Aorta (tissue), 5 donors: ENCODE measurements at places on chromosomes 5 and 9. TPM values are rescaled to one million over a fixed set of nuclear protein-coding genes. Genes with fewer than 3 reads are reported as not detected.

DNA sequence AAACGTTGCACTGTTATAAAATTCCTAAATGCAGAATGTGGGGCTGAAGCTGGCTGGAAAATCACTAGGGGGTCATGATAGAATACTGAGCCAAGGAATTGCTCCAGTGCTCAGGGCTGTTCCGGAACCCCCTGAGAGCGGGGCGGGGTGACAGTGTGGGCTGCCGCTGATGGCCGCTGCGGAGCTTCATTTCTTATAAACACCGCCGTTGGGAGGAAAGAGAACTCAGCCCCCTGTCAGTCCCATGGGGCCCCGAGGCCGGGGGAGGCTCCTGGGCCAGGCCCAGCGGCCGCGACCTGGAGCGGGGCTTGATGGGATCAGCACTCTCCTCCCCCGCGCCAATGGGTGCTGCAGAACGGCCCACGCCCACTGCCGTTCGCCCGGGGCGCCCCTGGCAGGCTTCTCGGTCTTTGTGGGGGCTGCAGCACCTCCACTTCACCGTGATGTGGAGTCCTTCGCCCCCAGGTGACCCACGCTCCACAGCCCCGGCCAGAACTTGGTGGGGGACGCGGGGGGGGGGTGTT is 5.2 kb upstream of the IRF1 start:
- peak; percentile 94 for DNase-seq

DNA sequence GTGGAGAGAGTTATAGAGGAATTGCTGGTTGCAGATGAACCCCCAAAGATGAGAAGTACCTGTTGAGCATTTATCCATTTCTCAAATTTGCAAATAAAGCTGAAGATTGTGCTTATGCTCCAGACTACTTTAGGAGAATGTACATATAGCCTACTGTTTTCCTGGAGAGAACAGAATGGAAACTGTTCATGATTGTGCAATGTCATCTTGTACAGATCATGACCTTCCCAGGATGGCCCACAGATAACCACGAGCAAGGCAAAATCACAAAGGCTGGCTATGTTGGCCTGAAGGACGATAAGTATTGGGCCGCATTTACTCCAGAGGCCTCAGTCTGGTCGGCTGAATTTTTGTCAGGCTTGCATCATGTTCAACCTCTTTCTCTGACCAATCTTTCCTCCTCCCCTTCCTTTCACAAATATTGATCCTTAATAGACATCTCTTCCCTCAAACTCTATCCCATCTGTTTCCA is 28.5 kb upstream of the RICTOR start:
- no peak for DNase-seq

GRCh38 chr5:168176941-168177340 is 114.5 kb upstream of the WWC1 start:
- no peak for DNase-seq

DNA sequence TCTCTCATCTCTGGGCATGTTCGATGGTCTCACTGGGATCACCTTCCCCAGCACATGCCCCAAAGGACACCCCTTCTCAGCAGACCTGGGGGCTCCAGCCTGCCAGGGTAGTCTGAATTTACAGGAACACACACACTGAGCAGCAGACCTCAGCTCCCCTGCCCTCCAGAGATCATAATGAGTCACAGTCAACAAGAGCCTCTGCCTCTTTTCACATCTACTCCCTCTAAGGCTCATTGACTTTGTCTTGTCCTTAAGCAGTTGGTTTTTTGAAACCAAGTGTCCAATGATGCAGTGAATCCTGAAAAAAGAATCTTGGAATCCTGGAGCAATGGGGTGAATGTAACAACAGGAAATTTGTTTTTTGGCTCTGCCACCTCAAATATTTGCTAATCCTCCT is 20.8 kb downstream of the GABBR2 start:
- no peak for DNase-seq

DNA sequence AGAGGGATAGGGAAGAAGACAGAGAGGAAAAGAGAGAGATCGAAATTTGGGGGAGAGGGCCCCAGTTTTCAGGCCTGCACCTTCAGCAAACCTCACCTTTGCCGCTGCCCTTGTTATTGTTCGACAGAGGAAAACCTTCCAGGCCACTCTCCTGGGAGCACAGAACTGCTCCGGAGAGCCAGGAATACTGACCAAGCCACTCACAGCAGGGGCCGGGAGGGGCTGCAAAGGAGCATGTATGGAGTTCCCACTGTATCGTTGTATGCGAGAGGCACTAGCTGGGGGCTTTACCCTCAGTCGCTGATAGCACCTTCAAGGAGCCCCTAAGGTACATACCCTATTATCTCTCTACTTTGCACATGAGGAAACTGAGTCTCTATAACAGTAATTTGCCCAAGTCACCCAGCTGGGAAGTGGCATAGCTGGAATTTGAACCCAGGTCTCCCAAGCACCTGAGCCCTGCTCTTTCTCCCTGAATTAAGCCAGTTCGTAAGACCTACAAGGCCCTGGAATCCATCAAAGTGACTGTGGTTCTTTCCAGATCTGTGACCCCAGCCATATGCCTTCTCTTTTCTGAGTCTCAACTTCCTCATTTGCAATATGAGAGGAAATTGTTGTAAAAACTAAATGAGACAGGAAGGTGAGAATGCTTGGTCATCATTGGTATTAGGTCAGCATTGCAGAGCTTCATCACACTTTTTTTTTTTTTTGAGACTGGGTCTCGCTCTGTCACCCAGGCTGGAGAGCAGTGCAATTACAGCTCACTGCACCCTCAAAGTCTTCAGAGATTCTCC is 21.0 kb upstream of the FOXE1 start:
- no peak for DNase-seq

- DNase-seq: no peak
Measured at GRCh38 chr5:71829206-71829605, 110.1 kb downstream of the CARTPT start.

DNA sequence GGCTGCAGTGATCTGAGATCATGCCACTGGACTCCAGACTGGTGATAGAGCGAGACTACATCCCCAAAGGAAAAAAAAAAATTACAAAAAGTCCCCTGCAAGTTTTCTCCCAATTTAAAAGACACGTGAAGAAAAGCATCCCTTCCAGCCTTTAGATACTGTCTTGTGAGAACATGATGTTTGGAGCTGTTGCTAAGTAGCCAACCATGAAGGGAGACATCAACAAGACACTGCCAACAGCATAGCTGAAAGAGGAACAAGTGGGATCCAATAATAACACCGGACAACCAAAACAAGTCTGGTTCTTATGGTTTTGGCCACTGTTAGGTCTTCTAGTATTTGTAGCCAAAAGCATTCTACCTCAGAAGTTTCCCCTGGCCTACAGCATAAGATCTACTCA is 118.9 kb upstream of the CCDC180 start:
- DNase-seq: no peak

The MARVELD2 gene
- total RNA-seq: 1.1 TPM

The SLC34A3 gene
- total RNA-seq: not detected

The SH2D3C gene
- 34.8 TPM for total RNA-seq
